ENCODE measurements at places on chromosomes 6 and 20.

GRCh38 chr20:9332791-9333479 lies 181.5 kb upstream of the LAMP5 start:
- peak; percentile 38 for DNase-seq

DNA sequence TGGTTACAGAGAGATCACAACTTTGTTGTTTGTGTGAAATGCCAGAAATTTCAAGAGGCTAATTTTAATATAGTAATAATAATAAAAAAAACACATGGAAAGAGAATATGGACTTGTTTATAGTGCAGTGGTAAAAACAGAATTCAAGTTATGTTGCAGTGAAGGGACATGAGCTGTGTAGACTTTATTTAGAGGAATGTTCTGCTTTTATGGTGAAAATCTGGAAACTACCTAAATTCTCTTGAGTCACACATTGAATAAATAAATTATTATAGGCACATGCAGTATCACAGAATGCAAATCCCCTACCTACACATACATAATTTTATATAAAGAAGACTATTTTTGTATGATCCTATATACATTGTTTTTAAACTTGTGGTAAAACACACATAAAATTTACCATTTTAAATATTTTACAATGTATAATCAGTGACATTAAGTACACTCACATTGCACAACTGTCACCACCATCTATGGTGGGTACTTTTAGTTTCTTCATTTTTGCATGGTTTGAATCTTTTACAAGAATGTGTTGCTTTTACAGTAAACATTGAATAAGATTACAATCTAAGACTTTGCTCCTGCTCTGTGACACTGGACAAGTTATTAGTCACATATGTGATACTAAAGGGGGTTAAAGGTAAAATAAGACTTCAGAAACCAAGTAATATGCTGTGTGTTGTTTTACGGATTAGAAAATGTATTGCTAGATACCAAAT lies 107.4 kb downstream of the B3GAT2 start:
- no peak for DNase-seq

DNA sequence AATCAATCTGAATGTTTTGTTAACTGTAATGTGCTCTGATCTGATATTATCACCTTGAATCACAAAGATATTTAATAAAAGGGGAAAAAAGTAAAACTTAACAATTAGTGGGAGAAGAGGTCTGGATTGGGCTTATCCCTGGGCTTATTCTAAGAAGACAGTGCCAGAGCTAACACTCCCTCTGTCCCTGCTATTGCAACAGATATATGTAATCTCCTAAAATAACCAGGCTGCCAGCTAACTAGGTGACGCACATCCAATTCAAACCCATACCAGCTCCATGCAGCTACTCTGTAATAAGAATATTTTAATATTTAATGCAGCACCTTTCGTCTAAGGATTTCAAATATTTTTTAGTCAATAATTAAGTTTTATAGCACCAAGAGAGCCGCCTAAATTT lies 330.1 kb upstream of the MARCKS start:
- no peak for DNase-seq

GRCh38 chr6:158005626-158006180 lies 24.0 kb downstream of the SYNJ2 start:
- no peak for DNase-seq

GRCh38 chr6:115706324-115706723 lies 354.4 kb downstream of the FRK start:
- DNase-seq, result no peak

DNA sequence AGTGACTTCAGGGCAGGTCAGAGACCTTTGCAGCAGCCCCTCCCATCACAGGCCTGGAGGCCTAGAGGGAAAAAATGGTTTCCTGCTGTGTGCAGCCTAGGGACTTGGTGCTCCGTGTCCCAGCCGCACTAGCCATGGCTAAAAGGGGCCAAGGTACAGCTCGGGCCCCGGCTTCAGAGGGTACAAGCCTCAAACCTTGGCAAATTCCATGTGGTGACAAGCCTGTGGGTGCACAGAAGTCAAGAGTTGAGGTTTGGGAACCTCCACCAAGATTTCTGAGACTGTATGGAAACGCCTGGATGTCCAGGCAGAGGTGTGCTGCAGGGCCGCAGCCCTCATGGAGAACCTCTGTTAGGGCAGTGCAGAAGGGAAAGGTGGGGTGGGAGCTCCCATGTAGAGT lies 34.0 kb downstream of the UBE3D start:
- no peak for DNase-seq

DNA sequence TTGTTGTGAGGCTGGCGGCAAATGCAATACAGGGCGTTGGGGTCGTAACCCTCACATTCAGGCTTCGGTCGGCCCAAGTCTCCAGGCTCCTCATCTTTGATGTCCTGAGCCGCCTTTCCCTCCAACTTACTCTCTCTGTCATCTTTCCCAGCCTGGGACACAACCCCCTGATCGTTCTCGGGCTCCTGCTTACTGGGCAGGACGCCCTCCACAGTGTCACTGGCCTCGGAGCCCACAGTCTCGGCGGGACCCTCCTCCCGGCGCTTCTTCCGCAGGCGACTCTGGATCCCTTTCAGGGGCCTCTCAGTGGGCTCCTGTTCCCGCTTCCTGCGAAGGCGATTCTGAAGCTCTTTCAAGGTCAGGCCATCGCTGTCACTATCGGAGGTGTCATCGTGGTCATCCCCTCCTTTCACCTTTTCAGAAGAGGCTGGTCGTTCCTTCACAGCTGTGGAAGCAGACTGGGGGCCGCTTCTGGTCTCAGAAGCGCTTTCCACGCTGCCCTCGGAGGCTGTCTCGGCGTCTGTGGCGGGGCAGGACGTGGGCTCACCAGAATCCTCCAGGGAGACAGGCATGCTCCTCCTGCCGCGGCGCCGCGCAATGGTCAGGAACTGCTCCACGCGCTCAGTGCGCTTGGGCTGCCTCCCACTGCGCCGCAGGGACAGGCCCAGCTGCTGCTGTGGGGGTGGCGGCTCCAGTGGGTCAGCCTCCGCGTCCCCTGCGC lies 15.4 kb downstream of the DIDO1 start:
- DNase-seq, result no peak

DNA sequence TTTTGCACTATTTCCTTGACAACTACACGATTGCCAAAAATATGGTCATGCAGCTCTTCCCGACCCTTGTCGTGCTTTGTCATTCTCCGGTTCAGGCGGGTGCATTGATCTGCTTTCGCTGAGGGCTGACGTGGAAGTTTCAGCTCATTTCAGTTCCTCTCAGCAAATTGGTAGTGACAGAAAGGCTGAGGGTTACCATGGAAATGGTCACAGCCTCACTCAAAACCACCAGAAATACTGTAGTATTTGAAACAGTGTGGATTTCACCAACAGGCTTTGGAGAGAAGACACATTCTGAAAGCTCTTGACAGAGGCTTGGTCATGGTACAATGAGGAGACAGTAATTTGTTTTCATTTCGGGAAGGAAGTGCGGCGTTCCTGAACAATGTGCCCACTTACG lies 99.7 kb upstream of the EXOC2 start:
- no peak for DNase-seq

GRCh38 chr6:159309723-159310122 lies 140.5 kb downstream of the FNDC1 start:
- DNase-seq, result no peak

- DNase-seq, result no peak
Observed at GRCh38 chr6:143699430-143699825, 21.7 kb downstream of the PHACTR2 start.

GRCh38 chr6:142381845-142382378 lies 80.1 kb downstream of the ADGRG6 start:
- DNase-seq, result no peak

DNA sequence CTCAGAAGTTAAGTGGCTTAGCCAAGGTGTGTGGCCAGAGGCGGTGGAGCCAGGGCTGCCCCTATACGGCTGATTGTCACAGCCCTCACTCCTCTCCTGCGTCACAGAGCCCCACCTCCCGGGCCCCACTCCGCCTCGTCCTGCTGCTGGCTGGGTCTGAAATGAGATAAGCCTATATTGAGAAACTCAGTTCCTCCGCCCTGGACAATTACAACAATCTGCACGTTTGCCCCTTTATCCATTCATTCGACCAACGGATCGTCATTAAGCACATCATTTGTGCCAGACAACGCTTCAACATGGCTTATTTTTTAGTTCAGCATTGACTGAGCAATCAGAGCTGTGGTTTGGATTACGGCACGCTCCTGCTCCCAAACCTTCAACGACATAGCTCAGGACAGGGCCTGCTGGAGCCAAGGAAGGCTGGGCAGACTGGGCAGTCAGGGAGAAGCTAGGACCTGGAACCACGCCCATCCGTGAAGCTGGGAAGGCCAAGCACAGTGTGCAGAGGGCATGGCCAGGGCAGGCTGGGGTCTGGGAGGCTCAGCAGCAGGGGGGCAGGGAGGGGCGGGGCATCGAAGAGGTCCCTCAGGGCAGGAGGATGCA lies 16.6 kb upstream of the EZR start:
- no peak for DNase-seq

DNA sequence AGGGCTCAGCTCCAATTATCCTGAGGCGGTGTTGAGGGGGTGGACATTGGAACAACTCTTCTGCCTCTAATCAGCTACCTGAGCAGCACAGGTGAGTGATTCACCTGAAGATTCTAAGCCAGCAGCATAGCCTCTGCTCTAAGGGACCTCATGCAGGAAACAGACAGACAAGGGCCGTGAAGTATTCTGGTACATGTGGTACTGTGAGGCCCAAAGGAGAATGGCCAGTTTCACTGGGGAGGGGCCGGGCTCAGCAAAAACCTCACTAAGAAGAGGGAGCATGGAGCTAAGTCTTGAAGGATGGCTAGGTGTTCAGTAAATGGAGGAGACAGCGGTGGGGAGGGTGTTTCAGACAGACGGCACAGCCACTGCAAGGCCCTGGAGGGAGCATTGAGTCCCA lies 58.5 kb upstream of the CCDC167 start:
- no peak for DNase-seq

GRCh38 chr20:63941282-63942081 lies 14.7 kb downstream of the UCKL1 start:
- DNase-seq, result no peak

GRCh38 chr6:136466777-136467176 lies 83.4 kb downstream of the MAP7 start:
- peak; percentile 14 for DNase-seq

GRCh38 chr20:24016607-24017457 lies 28.3 kb upstream of the GGTLC1 start:
- DNase-seq, result no peak

- DNase-seq, result no peak
Observed at GRCh38 chr6:21382821-21383449, 210.6 kb upstream of the SOX4 start.

DNA sequence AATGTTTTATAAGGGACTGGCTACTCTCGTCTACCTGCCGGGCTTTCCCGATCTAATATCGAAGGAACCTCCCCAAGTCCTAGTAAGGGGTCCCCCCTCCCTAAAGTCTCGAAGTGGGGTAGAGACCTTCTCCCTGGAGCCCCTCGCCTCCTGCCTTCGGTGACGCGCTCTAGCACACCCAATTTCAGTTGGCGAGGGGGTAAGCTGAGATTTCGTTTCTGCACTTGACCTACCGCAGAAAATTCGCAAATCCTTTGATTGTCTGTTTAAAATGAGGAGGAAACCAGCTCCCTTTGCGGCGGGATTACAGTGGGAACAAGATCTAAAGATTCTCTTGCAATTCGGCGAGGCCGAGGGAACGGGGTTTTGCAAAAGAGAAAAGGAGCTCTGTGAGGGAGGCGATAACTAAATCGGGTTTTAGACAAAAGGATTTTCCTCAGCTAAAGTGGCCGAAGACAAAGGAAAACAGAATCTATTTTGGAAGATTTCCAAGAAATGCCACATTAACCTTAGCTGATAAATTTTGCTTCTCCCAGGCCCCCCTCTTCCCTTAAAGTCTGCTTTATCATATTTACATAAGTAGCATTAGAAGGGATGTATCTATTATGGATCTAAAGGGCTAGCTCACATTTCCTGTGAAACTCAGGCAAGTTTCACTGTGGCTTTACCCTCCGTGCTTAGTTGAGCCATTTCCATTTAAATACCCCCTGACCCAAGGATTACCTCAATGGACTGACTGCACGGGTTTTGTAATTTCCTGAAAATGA lies 8.4 kb downstream of the SIM1 start:
- no peak for DNase-seq

DNA sequence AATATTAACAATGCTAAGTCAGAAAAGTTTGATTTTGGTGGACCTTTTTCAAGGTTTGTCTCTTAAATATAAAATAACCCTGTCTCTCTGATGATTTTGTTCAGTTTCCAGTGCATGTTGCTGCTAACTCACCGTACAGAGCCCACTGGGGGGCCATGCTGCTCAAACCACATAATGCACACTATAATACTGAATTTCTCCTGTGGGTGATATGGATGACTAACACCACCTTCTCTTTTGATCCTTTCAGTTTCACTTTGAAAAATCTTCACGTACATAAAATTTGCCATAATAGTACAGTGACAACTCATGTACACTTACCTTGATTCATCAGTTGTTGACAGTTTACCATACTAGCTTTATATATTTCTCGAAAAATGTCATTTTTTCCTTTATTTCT lies 506.6 kb upstream of the MAN1A1 start:
- no peak for DNase-seq

- no peak for DNase-seq
Observed at GRCh38 chr20:41608606-41609005, 9.6 kb downstream of the CHD6 start.

DNA sequence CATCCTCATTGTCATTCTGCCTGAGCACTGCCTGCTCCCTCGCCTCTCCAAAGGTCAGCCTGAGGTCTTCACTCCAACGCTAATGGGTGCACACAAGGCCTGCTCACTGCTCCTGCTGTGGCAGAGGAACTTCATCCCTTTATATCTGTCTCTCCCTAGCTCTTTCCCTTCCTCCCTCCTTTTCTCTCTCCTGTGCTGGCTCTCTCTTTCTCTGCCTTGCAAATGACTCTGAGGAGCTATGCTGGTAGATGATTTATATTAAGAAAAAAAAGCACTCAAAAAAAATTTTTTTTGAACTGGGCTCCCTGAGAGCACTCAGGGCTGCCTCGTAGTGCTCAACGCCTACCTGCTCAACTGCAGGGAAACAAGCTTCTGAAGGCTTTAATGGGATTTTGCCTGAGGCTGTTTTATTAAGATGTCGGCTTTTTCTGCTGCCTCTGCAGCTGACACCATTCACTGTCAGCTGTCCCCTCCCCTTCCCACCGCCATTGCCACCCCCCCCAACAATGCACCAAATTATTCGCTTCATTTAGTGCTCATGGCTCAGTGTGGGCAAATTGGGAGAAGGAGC lies 137.7 kb upstream of the DEFB112 start:
- no peak for DNase-seq

DNA sequence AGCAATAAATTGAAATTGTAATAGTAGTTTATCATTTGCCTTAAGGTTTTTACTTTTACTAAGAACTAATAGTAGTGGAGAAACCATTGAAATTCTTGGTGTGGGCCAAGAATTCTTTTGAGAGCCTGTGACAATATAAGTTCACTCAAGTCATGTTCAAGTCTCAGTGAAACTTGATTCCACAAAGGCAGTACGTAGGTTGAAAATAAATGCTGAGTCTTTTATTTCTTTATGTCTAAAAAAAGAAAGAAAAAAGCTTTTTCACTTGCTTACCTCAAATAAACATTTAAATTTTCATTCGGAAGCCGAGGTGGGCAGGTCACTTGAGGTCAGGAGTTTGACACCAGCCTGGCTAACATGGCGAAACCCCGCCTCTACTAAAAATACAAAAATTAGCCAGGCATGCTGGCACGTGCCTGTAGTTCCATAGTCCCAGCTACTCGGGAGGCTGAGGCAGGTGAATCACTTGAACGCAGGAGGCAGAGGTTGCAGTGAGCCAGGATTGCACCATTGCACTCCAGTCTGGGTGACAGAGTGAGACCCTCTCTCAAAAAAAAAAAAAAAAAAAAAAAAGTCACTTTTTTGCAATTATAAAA lies 57.8 kb upstream of the NELFCD start:
- no peak for DNase-seq

Data from NCI-H1092 (cell line).